Right lobe of liver (tissue), 6 donors: ENCODE measurements at places on chromosomes 5 and 9. TPM values are rescaled to one million over a fixed set of nuclear protein-coding genes. Genes with fewer than 3 reads are reported as not detected.

GRCh38 chr5:166165596-166165995 is 2125.8 kb upstream of the WWC1 start:
- no peak overlapping the region for H3K4me3 ChIP-seq
- DNase-seq: no peak
- H3K4me1 ChIP-seq: no peaks in the 10 kb centered on the region
- no peaks in the 10 kb centered on the region for H3K27me3 ChIP-seq
- no peak overlapping the region for H3K27ac ChIP-seq
- H3K36me3 ChIP-seq: no peaks in the 10 kb centered on the region

Gene BRIX1
- 7.8 TPM for total RNA-seq

DNA sequence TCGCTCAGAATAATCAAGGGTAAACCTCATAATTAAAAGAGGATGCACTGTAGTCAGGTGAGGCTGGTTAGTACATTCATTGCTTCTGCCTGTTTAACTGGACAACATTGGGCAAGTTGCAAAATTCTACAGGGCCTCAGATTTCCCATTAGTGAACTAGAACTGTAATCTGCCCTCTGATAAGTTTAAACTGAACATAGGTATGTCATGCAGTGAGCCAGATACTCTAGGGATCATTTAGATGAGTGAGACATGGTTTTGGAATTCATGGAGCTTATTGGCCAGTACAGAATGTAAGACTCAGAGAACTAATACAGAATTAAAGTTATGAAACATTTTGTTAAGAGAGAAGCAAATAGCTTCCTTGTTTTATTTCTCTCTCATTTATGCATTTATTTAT is 35.9 kb downstream of the RNF44 start:
- H3K27me3 ChIP-seq: no peaks in the 10 kb centered on the region
- H3K36me3 ChIP-seq: peaks cover 17% of the 10 kb centered on the region
- no peak overlapping the region for H3K4me3 ChIP-seq
- H3K27ac ChIP-seq: no peak overlapping the region

- H3K27me3 ChIP-seq: no peaks in the 10 kb centered on the region
- no peak for DNase-seq
- no peak overlapping the region for H3K27ac ChIP-seq
- no peaks in the 10 kb centered on the region for H3K4me1 ChIP-seq
These were observed 3.6 kb upstream of the RASGEF1C start for GRCh38 chr5:180212363-180213255.

Gene CERCAM
- total RNA-seq: 3.1 TPM

Gene RBM27
- total RNA-seq: 11.6 TPM

Gene MYOZ3
- total RNA-seq: not detected
